Muscle of back (tissue), 13 donors: ENCODE measurements at places on chromosomes 5 and 9.

DNA sequence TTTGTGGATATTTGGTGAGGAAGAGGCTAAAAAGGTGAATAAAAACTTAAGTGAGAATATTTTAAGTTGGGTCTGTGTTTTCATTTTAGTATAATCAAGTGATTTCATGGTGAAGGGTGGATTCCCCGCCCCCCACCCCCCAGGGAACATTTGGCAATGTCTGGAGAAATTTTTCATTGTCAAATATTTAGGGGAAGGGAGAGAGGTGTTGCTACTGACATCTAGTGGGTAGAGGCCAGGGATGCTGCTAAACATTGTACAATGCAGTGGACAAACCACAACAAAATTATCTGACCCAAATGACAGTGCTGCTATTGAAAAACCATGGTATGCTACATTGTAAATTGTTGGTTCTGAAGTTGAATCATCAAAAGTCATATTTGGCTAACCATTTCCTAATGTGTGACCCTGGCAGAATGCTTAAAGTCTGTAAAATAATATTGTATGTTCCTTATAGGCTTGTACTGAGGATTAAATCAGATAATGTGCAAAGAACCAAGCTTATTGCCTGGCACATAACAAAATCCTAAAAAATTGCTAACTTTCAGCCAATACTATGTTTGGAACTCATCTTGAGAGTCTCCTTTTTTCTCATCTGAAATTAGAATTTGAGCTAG, 5.6 kb downstream of the C5orf24 start:
- DNase-seq: no peak

DNA sequence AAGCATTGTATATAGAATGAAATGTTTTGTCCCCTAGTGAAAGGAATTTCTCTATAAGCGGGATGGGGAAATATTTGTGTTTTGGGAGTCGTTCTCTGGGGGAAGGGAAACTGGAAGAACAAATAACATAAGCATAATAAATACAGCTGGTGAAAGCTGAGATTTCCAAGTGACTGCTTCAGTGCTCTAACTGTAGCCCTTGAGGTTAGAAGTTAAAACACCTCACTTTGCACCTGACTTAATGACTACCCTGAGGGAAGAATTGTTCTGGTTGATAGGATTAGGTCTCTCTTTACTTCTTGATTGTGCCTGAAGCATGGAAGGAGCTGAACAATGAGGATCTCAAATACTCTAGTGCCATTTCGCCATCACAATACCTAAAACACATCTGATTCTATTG, 307.4 kb downstream of the MAN2A1 start:
- DNase-seq: no peak

DNA sequence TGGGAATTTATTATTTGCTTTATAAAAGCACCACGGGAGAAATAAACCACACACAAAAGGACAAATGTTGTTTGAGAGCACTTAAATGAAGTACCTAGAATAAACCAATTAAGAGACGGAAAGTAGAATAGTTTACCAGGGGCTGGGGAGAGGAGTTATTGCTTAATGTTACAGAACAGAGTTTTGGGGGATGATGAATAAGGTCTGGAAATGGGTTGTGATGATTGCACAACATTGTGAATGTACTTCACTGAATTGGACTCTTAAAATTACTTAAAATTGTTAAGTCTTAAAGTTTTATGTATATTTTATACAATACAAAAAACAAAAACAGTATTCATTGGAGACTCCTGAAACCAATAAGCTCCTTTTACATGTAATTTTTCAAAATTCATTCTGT, 1.5 kb downstream of the ZBTB43 start:
- no peak for DNase-seq

DNA sequence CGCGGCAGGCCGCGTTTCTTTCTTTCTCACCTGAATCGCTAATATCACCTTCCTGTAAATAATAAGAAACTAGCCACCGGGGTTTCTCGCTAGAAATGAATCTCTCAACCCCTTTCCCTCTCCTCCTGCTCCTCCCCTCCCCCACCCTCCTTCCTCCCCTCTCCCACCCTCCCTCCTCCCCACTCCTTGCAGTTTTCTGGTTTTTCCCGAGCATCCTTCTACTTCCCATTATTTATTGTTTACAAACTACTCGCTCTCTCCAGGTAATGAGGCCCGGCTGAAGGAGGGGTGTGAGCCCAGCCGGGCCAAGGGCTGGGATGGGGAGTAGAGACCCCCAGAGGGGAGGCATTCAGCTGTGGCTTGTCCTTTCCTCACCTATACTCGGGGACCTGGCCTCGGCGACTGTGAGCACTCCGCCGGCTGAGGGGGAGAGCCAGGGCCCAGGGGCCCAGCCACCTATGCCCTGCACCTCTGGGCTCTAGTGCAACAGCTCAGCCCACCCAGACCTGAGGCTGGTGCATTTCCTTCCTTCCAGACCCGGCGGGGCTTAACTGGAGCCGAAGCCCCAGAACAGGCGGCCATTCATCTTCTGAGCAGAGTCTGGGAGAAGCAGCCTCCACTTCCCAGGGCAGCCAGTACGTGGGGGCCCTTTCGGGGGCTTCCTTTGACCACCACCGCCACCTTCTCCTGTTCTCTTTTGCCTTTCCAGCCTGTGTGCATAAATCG, 2.1 kb upstream of the IRX4 start:
- no peak for DNase-seq

DNA sequence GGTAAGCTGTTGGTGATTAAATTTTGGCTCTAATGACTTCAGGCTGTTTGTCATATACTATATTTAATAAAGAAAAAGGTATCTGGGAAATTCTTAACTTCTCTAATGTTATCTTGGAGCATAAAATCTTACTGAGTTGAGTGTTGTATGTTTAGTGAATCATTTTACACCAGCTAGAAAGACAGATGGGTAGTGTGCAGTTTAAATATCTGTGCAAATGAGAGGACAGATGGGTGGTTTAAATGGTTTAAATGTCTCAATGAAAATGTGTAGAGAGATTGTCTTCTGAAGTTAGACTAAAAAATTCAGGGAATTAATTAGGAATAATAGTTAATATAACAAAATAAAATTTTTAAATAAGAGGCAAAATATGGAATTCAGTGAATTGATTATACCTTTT, 114.5 kb downstream of the FER start:
- DNase-seq: no peak
